Aorta (tissue), 5 donors: ENCODE measurements at places on chromosomes 6 and 20.
A peak's percentile ranks its signal among the peaks of the same experiment; 100 is the strongest.

DNA sequence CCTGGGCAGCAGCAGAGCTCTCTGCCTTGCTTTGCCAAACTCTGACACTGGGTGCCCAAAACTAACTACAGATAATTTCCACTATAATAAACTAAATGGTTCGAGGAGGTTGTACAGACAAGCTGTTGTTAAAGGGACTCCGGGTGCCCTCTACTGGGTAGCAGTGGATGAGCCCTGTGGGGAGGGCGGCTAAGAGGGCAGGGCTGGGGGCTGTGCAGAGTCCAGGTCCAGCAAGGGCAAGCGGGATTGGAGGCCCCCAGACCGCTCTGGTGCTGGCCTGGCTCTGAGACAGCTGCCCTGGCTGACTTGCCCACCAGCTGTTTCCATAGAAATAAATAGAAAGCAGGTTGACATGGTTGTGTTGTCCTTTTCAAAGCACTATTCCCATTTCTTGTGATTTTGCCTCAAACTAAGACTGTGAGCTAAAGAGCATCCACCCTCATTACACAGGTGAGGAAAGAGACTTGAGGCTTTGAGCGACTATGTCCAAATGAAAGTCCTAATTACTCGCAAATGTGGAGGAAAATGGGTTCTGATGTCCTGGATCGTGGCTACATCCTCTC is 167.6 kb upstream of the CST7 start:
- peak; percentile 75 for DNase-seq

DNA sequence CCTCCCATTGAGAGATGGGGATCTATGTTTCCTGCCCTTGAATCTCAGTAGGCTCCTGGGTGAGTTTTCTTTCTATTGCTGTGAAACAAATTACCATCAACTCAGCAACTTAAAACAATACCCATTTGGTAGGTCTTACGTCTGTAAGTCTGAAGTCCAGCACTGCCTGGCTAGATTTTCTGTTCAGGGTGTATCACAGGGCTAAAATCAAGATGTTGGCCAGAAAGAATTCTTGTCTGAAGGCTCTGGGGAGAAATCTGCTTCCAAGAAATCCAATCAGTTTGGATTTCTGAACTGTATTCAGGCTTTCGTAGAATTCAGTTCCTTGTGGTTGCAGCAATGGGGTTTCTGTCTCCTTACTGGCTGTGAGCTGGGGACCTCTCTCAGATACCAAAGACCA is 99.6 kb upstream of the SLC24A3 start:
- DNase-seq: no peak

DNA sequence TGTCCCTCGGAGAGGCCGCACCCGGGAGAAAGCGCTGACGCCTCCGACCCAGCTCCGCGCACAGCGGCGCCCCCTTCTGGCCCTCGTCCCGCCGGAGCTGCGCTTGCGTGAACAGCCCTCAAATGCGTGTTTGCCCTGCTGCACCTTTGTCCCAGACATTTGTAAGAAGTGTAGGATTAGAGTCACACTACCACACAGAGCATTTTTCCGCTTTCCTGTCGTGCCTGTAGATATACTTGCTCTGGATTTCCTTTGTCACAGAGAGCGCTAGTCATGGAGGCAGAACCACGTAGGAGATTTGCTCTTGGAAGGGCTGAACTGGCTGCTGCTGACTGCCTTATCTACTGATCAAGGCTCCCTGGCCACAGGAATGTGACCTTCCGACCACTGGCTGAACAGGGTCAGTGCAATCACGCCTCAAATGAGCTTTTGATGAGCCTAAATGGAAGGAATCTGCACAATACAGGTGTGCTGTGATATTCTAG is 62.3 kb downstream of the PAX1 start:
- no peak for DNase-seq

GRCh38 chr6:92690997-92691599 is 728.3 kb downstream of the EPHA7 start:
- DNase-seq: no peak

DNA sequence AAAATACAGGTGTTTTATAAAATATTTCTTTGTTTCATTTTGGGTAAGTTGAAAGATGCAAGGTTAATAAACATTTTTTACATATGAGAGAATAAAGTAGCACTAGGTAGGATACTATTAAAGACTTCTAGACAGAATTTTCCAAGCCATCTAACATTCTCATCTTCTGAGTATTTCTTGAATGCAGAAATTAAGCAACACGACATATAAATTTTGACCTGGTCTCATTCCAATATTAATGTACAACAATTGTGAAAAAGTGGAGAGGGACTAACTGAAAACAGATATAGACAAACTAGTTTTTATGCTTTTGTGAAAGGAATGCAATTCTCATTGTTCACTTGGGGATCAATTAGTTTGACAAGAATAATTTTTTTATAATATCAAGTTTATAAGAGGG is 11.5 kb upstream of the FOXO3 start:
- DNase-seq: no peak

- DNase-seq: no peak
Measured at GRCh38 chr20:54122681-54123586, 50.9 kb downstream of the CYP24A1 start.

DNA sequence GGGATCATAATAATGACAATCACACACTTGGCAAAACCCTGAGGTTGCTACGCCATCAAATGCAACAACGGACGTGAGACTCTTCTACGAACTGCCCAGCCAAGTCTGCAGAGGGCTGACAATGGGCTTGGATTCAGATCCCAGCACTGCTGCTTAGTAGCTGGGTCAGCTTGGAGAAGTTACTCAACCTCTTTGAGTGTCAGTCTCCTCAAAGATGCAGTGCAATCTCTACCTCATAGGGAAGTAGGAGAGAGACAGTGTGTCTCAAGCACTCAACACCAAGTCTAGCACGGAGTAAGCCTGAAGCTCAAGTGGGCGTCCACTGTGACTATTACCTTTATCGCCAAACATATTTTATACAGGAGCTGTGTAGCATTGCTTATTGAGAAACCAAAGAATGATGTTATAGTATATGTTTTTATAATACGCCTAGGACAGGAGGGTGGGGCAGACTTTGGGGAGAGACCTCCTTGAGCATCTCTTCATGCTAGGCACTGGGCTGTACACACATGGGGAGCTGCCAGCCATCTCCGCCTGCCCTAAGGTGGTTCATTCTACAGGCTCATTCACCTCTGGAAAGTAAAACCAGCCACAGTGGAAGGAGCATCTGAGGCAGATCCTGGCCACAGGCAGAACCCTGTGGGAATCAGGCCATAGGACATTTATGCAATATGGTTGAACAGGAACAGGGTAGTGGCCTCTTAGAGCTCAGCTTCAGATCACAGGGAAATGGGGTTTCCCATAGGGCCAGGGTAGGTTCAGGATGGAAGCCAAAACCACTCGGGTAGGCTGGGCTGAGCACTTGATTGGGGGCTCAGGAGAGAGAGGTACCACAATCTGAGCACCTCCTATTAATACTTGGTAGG is 160.2 kb downstream of the MRPL14 start:
- no peak for DNase-seq

DNA sequence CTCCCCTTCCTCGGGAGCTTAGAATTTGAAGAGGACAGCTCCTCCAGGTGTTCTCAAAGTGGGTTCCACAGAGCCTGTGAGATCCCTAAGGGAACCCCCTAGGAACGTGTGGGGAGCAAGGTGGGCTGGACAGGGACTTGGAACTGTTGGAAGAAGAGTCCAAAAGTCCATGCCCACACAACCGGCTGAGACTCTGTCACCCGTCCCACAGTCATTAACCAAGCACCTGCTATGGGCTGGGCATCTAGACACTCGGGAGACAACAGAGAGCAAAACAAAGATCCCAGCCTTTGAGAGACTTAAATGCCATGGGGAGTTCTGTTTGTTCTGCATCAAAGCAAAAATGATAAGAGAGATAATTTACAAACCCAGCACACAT is 51.9 kb upstream of the SAYSD1 start:
- DNase-seq: no peak

DNA sequence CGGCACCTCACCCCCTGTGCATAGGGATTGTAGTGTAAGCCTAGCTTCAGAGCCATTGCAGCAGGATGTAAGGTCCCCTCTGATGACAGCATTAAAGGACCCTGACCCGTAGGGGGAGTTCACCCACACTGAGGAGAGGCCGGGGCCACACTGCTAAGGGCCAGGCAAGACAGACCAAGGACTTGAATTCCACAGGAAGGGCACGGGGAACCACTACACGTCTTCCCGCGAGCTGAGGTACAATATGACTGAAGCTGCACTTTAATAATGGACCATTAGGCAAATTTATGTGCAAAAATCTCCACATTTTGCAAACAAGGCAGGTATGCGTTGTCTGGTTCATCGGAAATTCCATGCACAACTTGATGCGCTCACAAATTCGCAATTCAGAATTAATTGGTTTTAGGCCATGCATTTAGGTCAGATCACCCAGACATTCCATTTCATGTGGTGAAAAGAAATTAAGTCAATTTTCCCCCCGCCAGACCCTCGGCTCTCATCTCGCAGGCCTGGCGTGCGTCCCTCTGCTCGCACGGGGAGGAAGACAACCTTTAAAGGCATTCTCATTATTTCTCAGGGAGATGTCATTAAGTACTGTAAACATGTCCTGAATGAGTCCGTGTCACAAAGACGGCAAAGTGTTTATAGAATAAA is 111.8 kb downstream of the FOXA2 start:
- DNase-seq: no peak
